Stimulated activated CD4-positive, alpha-beta T cell treated with anti-CD3 and anti-CD28 coated beads, Interleukin-15, amount 100 ng/mL, for 1 hour (primary cell): ENCODE measurements at places on chromosomes 3 and 15.

- no peak for DNase-seq
Observed at GRCh38 chr3:71949442-71949841, 164.5 kb upstream of the PROK2 start.

DNA sequence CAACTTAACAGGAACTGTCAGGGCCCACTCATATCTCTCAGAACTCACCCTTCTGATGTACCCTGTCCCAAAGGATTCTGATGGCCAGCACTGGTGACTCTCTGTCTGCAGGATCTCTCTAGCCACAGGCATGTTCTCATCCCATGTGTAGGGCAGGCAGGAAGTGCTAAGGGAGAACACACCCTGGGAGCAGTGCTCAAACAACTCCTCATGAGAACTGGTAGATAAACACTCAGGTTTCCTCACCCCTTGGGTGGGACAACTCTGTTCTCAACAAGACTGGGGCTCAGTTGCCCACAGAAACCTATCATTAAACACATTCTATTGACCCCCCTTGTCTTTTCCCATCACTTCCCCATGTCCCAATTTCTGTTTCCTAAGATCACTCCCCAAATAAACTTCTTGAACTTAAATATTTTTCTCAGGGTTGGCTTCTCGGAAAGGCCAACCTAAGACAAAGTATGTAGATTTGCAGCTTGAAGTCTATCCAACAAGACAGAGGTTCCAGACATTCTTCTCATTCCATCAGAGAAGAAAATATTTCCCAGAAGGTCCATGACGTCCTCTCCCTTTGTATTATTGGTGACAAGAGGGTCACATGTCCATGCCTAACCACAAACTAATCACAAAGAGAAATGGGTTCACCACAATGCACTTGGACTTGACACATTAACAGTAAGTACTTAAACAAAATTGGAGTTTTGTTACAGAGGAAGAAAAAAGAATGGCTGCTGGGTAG, 276.6 kb upstream of the GADL1 start:
- no peak for DNase-seq

DNA sequence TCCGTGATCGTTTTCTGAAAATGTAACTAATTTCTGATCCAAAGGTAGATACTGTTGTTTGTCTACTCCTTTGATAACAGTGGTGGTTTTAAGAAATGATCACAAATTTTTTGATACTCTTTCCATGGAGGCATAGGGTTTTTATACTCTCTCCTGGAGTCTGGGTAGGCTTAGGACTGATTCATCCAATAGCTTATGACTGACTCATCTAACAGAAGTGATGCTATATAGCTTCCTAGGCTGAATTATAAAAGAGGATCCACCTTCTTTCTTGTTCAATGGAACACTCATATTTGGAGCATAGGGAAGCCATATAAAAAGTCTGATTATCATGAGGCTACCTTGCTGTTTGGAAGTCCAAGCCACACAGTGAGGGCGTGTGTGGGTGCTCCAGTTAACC, 84.3 kb downstream of the CHST2 start:
- no peak for DNase-seq

- no peak for DNase-seq
Observed at GRCh38 chr3:72152551-72153476, 367.9 kb upstream of the PROK2 start.

DNA sequence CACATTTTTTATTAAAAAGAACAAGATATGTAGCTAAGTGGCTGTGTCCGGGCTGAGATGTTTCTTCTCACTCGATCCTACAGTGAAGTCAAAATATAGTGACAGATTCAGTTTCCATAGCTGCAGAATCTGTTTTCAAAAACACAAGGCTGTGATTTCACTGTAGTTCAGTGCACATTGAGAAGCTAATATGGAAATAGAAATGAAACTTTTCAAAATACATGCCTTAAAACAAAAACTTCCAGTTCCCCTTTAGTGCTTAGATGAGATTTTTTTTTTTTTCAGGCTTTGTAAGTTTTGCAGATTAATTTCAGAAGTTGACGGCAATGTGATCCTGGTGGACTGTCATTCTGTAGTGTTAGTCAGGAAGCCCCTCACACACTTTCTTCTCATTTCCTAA, 23.8 kb upstream of the TRAK1 start:
- no peak for DNase-seq

DNA sequence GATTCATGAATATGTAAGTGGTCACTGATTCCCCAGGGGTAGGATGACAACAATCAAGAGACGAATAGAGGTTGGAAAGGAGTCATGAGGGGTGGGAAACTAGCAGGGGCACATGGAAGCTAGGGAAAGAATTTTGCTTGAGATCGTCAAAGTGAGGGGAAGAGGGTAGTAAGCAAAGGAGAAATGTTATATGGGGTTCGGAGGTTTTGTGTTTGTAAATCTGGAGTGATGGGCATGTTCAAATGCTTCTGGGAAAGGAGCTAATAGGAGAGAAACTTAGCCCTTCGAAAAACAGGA, 7.9 kb downstream of the RPL14 start:
- DNase-seq: no peak

DNA sequence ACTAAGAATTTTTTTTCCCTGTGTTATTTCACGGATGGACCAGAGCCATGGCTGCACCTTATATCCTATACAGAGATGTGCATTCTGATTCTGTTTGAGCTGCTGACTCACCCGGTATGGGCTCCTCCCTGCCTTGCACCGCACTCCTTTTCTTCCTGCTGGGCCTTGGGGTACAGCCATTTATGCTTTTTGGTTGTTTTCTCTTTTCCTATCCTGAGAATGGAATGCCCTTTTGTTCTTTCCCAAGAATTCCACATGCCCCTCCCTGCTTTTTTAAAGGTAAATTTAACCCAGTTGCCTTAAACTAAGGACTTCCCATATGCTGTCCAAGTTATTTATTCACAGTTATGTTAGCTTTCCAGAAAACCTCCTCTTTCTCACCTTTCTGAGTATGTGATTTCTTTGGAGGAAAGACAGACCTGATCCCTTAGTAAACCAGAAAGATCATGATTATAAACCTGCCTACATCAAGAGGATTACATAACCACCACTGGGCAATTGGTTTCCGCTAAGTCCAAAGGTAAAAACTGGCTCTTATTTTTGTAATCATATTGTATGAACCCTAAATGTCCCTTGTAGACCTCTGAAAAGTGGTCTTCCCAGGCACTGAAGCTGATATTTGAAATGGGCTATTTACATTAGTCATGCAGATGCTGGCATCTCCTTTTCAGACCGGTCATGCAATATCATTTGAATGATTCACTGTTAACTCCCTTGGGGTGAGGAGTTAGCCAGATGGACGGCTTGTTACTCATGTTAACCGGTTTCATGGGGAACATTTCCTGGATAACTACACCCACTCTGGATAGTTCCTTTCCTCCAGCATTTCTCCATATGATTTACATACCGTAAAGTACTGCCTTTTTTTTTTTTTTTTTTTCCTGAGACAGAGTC, 45.5 kb downstream of the TMOD3 start:
- DNase-seq: no peak

DNA sequence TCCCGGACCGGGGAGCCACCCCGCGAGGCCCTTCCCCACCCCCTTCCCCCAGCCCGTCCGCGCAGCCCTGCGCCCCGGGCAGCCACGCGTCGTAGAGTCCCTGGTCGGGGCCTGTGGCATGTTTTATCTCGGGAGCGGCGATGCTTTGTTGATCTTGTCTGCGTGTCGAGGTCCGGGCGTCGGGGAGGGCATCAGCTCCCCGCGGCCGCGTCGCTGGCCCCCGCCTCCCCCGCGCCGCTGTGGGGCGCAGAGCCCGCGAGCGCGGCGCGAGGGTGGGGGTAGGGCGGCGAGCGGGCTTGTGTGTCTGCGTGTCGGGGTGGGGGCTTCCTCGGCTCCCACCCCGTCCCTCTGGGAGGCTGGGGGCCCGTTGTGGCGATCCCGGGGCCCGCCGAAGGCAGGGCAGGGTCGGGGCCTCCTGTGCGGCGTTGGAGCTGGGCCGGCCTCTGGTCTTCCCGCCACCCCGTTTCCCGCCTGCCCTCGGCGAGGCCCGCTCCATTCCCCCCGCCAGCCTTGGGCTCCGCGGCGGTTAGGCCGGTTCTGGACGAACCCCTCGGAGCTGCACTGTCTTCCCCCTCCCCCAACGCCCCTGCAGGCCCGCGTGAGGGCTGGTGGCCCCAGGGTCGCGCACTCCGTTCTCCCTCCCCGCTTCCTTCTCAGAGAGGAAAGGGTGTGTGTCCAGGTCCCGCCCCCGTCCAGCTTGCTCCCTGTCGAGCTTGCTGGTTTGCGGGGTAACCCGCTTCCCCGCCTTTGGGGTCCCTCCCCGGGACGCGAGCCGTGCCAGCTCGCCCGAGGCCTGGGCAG, 695 bp downstream of the GMPS start:
- peak; percentile 35 for DNase-seq

DNA sequence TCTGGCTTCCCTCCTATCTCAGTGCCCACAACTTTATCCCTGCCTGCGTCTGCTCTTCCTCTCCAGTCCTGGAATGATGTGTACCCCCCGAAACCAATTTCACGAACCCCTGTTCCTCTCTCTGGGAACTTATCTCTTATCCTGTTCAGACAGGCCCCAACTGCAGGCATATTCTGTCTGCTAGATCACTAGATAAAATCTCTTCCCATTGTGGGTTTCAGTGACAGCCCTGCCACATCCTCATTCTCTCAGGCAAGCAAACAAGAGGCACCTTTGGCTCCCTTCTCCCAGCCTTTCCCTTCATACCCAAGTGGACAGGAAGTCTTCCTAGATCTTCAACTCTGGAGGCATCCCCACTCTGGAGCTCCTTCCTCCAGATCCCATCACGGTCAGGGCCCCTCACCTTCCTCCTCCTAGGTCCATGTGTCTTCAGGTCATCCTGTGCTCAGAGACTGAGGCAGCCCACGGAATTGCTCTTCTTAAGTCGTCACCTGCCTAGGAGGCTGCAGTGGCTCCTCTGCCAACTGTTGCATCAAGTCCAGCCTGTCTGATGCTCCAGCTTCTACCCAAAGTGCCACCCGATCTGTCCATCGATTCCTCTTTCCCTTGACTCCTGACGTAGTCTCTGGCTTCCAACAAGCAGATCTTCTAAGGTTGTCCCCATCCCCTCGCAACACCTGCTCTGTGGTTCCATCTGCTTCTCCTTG, 190.8 kb downstream of the SLCO3A1 start:
- DNase-seq: no peak

- DNase-seq: no peak
Observed at GRCh38 chr15:36108541-36108940, 470.9 kb upstream of the CDIN1 start.

DNA sequence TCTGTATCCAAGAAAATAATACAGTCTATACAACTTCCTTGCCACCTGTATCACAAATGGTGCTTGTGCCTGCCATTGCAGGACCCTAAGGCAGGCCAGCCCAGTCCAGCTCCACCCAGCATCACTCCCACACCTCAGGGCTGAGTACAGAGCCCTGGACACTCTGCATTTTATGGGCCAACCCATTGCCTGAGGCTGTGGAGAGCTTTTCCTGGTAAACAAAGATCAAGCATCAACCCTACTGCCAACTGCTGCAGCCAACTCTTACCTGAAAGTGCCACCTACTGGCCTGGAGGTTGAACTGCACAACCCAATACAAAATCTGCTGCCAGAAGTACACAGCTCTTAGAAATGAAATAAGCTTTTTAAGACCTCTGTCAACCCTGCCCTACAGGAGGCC, 1082.2 kb downstream of the NAALADL2 start:
- no peak for DNase-seq

- DNase-seq: no peak
Observed at GRCh38 chr15:63985221-63986184, 60.8 kb downstream of the DAPK2 start.

GRCh38 chr15:91234759-91235158, 134.7 kb downstream of the SV2B start:
- no peak for DNase-seq

GRCh38 chr3:184523825-184524615, 37.6 kb upstream of the EPHB3 start:
- no peak for DNase-seq

- DNase-seq: no peak
Observed at GRCh38 chr15:39801641-39802309, 19.1 kb upstream of the FSIP1 start.

GRCh38 chr3:176051766-176052165, 1145.5 kb downstream of the TBL1XR1 start:
- no peak for DNase-seq

GRCh38 chr15:71291723-71292122, 176.5 kb downstream of the THSD4 start:
- DNase-seq: no peak

GRCh38 chr3:150346981-150347863, 60.9 kb upstream of the TSC22D2 start:
- no peak for DNase-seq

GRCh38 chr3:188471723-188472122, 317.8 kb downstream of the LPP start:
- no peak for DNase-seq

GRCh38 chr3:197835509-197835908, 44.5 kb downstream of the LRCH3 start:
- no peak for DNase-seq

GRCh38 chr3:39453134-39453533, 14.3 kb upstream of the MOBP start:
- no peak for DNase-seq

DNA sequence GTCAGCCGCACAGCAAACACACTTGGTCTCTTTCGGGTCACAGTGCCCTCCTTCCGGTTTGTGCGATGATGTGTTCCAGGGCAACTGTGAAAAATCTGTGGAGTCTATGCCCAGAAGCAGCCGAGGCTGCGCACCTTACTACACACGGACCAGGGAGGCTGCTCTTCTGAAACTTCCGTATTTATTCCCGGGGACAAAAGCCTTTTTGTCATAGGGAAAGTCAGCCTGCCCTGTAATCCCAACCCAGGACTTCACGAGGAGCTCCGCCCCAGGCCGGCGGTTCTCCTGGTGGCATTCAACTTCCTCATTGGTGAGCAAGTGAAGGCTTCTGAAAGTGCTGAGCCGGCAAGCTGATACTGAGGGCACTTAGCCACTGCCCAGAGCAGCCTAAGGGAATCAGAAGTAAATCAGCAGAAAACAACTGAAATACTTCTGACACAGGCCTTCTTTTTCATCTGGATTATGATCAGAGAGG, 126.5 kb downstream of the FMN1 start:
- DNase-seq: no peak

DNA sequence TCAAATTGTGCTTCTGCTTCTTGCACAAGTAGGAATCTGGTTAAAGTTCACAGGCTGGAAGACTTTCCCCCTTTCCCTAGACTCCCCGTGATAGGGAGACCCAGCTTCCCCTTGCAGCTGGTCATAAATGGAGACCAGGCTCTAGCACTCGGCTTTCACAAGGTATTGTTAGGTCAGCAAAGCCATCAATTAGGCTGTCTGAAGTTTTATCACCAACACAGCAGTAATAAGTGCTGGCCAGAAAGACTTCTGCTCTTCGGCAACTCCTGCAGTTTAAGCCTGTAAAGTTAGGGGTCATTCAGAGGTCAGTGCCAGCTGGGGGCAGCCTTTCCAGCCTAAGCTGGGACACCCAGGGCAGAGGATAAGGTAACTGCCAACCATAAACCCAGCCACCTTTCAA, 203.4 kb downstream of the MEIS2 start:
- no peak for DNase-seq

- no peak for DNase-seq
Observed at GRCh38 chr3:184666442-184666841, 45.4 kb downstream of the MAGEF1 start.

- DNase-seq: no peak
Observed at GRCh38 chr15:86489981-86490380, 410.3 kb downstream of the AGBL1 start.

- no peak for DNase-seq
Observed at GRCh38 chr15:52797625-52798501, 7.7 kb upstream of the ONECUT1 start.
